ENCODE measurements at places on chromosomes 11 and 22.

DNA sequence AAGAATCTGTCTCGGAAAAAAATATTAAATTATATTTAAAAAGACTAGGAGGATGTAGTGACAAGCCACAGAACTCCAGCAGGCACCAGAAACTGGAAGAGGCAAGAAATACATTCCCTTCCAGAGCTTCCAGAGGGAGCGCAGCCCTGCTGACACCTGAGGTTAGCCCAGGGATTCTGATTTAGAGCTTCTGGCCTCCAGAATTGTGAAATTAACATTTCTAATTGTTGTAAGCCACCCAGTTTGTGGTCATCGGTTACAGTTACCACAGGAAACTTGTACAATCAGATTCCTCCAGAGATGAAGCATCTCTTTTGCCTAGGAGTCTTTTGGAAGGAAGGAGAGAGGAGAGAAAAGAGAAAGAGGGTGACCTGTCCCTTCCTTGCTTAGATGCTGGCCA lies 6.4 kb upstream of the UBASH3B start:
- no peak for DNase-seq

GRCh38 chr11:83181815-83182214 lies 11.7 kb upstream of the ANKRD42 start:
- no peak for DNase-seq

GRCh38 chr11:30992513-30992849 lies 377.1 kb downstream of the DCDC1 start:
- DNase-seq, result no peak

DNA sequence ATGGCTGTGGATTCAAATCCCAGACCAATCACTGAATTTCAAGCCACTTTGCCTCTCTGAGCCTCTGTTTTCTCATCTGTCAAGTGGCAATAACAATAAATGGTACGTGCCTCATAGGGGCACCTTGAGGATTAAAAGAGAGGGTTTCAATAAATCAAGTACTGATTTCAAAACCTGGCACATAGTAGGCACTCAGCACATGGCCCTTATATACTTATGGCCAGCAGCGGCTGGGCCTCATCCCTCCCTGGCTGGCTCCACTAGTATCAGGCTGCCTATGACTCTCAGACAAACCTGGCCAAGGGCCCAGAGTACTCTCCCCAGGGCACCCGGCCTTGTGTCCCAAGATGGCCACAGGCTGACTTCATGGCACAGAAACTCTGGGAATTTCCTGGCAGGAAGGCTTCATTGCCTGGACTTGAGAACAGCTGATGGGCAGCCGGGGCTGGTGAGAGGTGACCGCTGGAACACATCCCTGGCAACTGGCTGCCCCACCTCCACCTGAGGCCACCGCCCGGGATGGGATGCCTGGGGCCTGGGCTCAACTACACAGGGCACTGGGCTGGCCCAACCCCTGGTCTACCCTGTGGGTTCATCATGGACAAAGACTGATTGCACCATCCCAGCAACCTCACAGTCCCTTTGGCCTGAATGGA lies 3.4 kb downstream of the FADS3 start:
- no peak for DNase-seq

DNA sequence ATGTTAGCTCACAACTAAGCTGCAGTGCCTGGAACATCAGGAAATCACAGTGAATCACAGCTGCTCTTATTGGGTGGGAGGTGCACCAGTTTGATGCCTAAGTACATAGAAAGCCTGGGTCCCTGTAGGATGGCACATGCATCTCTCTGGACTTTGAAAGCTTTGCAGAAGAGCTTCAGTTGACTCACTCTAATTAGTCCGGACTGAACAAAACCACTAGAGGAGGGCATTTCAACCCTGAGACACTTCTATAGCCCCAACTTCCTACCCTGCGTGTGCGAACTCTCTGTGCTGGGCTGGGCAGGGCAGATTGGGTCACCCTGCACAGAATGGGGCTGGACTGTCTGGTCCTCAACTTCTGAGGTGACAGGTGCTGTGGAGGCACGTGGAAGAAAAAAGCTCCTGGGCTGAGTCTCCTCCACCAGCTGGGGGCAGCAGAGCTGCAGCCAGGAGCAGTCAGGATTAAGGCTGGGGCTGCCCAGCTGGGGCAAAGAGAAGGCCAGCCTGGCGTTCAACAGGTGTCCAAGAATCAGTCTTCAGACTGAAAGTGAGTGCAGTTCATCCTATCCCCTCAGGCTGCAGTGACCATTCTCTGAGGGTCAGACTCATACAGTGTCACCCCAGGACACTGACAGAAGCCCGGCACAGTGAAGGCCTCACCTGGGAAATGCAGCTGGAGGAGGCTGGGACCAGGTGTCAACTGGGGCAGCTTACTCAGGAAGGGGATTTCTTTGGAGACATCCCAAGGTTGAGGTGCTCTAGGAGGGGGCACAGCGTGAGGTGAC lies 22.1 kb downstream of the GGTLC2 start:
- DNase-seq, result no peak

GRCh38 chr11:83092488-83093384 lies 21.0 kb upstream of the RAB30 start:
- DNase-seq, result no peak

DNA sequence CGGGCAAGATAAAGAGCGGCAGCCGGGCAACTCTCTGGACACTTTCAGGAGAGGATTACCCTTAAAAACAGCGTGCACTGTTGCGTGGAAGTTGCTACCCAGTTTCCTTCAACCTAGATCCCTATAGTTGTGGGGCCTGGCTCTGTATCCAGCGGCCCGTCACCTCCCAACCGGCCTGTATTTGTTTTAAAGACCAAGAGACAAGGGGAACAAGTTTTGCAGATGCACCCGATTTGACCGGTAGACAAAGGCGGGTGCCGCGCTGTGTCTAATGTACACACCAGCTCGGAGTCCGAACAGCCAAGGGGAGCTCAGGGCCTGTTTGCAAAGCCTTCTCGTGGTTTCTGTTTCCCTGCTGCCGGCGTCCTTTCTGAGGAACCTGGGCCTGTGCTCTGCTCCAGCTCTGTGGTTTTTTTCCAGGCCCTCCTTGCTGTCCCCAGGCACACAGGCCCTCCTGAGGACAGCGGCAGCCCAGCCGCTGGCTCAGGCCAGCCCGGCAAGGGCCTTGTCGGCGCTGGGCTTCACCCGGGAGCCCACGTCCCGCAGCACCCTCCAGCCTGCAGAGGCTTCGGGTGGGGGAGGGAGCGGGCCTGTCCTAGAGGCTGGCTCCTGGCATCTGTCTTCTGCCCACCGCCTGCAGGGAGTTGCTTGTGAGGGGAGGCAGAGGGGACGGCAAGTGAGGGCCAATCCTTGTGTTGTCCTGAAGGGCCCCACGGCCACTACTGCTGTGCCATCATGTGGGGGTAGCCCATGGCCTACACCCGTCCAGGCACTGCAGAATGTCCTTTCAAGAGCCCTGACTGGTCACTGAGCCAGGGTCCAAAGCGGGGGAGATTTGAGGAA lies 1.4 kb downstream of the TBX1 start:
- DNase-seq, result no peak

- no peak for DNase-seq
Observed at GRCh38 chr22:23240639-23241389, 60.5 kb downstream of the BCR start.

DNA sequence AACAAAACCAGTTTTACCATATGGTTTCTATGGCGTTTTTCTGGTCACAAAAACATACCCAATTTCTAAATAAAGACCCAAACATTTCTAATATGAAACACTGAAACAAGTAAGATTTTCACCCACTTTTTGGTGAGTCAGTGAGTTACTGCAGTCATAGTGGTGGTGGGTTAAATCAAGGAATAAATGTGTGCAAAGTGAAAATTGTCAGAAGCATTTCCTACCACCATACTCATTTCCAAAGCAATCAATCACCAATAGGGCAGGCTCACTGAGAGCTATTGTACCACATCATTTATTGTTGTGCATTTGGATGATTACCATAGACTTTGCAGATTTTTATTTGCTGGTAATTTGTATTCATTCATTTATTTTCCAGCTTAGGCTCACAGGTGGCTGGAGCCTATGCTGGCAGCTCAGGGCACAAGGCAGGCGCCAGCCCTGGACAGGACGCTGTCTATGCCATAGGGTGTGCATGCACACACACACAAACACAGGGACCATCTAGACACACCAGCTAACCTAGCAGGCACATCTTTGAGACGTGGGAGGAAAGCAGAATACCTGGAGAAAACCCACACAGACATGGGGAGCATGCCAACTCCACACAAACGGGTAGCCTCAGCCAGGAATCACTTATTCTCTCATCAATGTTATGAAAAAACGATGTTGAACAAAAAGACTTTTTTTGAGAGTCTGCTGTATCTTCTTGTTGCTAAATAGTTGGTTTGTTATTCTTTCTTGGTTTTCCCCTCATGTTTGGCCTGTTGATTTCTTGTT lies 5.1 kb downstream of the FAM118B start:
- no peak for DNase-seq

DNA sequence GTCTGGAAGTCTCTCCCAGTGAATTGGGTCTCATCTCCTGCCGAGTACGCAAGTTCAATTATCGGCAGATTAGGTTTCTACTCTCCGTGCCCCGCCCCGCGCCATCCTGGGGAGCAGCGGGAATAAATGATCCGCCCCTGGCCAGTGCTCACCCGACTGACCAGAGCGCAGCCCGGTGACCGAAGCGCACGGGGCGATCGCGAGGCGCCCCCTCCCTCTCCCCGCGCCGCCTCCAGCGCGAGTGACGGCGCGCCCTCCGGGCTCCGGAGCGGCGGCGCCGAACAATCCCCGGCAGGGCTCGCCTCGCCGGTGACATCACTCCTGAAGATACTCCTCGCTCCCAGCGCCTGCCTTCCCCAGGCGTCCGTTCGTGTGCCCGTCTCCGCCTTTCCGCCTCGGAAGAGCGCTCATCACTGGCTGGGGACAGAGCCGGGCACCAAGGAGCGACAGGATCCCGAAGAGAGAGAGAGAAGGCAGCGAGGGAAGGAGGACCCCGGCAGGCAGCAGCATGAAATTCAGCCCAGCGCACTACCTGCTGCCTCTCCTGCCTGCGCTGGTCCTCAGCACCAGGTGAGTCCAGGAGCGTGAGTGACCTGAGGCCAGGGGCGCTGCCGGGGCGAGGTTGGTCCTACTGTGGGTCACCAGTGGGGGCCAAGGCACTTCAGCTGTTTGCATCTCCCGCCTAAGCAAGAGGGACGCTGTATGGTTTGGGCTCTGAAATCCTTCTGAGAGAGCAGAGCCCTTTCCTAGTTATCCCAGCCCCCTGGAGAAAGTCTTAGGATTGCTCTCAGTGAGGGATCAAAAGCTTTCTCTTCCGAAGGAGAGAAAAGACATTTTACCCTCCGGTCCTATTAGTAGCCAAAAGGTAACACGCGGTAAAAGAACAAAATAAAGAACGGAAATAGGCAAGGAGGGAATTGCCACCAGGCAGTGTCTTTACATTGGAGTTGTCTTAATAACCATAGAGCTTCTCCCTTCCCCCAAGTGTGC lies at the start of gene LUZP2:
TSS of gene LUZP2 (plus strand) at position 318 of the 990 bp plus-strand sequence.
- peak; percentile 27 for DNase-seq

- DNase-seq, result no peak
Observed at GRCh38 chr11:60625262-60625661, 74.2 kb upstream of the MS4A8 start.

DNA sequence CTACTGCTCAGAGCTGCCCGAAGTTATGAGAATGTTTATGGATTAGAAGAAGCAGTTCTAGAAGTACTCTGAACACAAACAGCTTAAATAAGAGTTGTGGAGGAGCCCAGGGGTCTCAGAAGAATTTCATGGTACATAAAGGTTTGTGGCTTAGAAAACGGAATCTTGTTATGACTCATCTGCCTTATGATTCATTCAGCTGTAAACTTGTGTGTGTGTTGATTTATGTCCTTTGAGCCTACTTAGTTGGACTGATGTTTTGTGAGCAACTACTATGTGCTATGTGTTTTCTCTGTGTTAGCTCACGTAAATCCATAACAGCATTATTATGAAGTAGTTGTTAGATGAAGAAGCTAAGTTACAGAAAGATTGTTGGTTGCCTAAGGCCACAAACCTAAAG lies 203.7 kb downstream of the PGR start:
- no peak for DNase-seq

- DNase-seq, result no peak
Observed at GRCh38 chr11:110986016-110986415, 259.5 kb upstream of the POU2AF2 start.

GRCh38 chr22:38240734-38241252 lies 32.0 kb downstream of the TMEM184B start:
- peak; percentile 36 for DNase-seq

DNA sequence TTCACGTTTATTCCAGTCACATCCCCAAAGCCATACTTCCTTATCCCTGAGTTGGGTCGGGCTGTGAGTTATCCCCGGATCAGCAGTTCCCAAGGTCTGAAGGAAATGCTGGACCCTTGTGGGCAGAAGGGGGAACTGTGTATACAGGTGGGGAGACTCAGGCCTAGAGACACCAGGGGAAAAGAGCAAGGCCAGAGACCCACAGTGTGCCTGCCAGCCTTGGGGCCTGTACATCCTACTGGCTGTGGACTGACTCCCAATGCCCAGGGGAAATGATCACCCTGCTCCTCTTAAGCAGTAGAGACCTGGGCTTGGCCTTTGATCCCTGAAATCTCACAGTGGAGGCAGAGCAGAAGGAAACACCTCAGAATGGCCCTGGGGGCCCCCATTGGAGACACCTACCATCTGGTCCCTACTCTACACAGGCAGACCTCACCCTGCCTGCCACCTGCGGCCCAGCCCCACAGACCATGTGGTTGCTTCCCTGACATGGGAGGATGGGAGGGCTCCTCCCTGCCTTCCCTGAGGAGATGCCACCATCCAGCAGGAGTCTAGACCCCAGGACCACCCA lies 1.3 kb downstream of the SELENOM start:
- DNase-seq, result no peak

GRCh38 chr11:86205421-86206336 lies 38.9 kb upstream of the EED start:
- DNase-seq, result no peak

Measured in nucleus accumbens (tissue), 56 donors.